ENCODE measurements at places on chromosomes 6 and 20.

DNA sequence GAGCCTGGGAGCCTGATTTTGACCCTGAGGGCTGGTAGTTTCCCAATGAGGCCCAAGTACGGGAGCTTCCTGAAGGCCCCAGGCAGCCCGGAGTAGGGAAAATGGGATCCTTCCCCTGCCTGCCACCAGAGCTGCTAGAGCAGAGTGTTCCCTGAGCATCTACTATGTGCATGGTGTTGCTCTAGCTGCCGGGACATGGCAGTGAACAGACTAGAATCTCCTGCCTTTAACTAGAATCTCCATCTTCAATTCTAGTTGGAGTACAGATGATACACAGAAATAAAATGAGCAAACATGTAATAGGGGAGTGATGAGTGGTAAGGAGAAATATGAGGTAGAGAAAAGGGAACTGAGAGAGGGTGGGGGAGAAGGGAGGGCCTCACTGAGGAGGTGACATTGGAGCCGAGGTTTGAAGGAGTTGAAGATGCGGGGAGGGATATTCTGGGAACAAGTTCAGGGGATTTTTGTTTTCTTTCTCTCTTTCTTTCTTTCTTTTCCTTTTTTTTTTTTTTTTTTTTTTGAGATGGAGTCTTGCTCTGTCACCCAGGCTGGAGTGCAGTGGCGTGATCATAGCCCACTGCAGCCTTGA lies 18.5 kb downstream of the VSTM2L start:
- DNase-seq, result no peak

GRCh38 chr6:140236732-140237131 lies 862.3 kb upstream of the CITED2 start:
- no peak for DNase-seq

DNA sequence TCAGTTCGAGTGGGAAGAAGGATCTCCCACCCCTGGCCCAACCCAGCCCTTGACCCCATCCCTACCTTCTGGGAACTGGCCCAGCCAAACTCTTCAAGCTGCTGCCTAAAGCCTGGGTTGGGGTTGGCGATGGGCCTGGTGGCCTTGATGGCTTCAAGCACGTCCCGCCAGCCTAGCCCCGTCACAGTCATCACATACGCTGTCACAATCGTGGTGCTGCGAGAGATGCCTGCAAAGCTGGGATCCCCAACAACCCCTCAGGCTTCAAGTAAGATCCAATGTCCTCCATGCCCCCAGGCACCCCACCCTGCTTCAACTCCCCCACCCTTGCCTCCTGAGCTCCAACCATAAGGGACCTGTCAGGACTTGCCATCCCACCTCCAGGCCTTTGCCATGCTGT lies 7.8 kb downstream of the DUSP15 start:
- no peak for DNase-seq

GRCh38 chr20:50565871-50566270 lies 55.7 kb downstream of the PTPN1 start:
- no peak for DNase-seq

GRCh38 chr6:55260181-55260580 lies 67.1 kb upstream of the GFRAL start:
- DNase-seq, result no peak

GRCh38 chr6:32886681-32887383 lies 32.8 kb downstream of the PSMB9 start:
- DNase-seq, result no peak

GRCh38 chr6:95581073-95581472 lies 3.7 kb downstream of the MANEA start:
- DNase-seq, result no peak

GRCh38 chr6:102204351-102204750 lies 810.8 kb downstream of the GRIK2 start:
- DNase-seq, result no peak

DNA sequence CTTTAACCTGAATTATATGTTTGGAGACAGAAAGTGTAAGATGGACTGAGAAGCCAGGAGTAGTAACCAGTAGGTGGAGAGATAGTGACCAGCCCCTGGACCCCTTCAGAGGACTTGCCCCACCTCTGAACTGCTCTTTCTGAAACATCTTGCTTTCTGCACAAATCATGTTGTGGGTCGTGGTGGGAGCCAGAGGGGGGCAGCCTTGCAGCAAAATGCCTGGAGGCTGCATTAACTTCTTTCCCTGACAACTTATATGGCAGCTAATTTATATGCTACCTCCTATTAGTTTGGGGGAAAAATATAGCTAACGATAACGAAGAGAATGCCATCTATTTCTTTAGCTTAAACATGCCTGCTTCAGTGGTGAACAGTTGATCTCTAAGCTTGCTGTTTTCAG lies 859.8 kb downstream of the MAFB start:
- no peak for DNase-seq

DNA sequence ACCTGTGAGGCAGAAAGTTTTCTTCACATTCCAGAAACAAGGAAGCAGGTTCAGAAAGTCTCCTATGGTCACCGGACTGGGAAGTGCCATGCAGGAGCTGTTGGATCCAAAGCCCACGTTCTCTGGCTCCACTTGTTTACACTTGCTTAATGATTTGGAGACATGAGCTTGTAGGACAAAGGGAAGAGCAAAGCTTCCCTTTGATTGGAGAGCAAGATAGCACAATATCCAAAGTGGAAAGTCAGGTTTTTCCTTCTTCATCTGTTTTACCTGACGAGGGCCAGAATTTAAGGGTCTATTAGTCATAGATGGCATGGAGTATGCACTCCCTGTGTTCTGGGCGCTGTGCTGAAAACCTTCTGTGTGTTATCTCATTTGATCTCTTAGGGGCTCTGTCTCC lies 81.2 kb downstream of the PDE7B start:
- no peak for DNase-seq

DNA sequence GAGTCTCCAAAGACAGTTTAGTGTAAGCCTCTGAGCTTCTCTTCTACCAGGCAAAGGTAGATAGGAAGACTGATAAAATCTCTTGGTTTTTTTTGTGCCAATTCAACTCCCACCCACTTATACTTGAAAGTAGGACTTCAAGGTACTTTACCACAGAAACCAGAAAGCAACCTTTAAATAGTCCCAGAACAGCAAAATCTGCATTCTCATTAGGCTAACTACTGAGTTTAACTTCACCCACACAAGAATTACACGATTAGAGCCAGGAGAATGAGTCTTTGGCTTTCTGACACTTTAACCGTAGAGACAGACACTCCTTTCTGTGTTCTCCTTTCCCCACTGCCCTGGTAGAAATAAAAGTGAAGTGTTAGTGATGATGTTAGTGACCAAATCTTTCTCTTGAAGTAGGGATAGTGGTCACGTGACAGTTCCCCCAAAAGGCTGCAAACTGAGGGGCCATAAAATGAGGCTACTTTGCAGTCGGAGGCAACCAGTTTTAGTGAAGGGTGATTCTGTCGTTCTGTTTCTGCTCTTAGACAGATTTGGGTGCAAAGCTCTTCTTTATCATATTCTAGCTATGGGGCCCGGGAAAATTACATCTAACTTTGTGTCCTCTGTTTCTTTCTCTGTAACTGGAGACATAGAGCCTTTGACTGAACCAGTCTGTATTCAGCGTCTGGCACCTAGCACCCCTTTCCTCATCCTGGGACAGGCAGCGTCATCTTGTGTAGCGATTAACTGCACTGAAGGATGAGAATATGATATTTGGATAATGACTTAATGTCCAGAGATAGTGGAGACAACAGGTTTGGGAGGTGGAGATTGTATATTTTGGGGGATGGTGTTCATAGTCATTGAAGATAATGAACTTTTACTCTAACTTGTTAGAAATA lies 206.4 kb upstream of the CITED2 start:
- no peak for DNase-seq

DNA sequence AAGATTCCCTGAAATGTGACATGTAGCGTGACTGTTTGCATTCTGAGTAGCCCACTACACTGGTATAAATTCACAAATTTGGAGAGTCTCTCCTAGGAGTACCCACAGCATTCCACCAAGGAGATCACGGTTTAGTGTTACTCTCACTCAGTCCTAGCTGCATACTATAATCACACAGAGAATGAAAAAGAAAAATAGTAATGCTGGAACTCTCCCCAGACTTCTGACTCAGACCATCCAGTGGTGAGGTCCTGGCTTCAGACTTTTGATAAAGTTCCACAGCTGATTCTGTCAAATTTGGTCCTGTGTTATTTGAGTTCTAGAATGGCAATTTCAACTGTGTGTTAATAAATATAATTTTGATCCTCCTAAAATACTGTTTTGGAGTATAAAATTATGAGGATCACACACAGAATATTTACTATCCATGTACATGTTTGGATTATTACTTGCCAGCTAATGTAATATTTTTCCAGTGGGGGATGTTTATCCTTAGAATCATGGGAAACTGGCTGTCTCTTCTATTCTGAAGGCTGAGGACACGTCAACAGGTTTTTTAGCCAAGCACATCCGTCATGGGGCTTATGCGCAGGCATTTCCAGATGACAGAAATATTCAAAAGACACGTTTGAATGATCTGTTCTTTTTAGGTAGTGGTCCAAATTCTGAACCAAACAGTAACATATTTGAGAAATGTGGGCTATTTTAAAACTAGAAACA lies 5.1 kb upstream of the KIAA0408 start:
- no peak for DNase-seq

DNA sequence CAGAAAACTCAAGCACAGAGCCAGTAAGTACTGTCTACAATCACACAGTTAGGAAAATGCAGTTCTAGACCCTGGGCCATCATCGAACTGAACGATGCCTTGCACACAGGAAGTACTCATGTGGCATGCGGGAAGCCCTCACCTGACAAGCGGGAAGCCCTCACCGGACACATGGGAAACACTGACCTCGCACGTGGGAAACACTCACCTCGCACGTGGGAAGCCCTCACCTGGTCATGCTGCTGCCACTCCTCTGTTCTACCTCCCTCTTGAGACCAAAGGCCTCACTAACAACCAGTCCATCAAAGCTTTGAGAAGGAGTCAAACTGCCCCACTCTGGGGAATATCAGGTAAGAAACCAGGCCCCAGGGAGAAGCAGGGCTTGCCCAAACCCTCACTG lies 105.6 kb upstream of the PTPRT start:
- no peak for DNase-seq

- DNase-seq, result no peak
Observed at GRCh38 chr6:131009790-131010189, 53.3 kb downstream of the EPB41L2 start.

DNA sequence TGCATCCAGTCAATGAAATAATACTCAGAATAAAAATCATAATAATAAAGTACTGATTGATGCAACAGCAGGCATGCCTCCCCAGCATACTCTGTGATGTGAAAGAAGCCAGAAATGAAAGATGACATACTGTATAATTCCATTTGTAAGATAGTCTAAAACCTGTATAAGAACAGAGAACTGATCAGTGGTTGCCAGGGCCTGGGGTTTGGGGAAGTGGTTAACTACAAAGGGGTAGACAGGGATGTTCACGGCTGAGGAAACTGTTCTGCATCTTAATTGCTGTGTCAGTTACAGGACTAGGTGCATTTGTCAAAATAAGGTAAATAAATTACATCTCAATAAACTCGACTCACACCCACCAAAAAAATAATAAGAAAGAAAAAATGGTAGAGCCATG lies 81.3 kb upstream of the BMP2 start:
- DNase-seq, result no peak

DNA sequence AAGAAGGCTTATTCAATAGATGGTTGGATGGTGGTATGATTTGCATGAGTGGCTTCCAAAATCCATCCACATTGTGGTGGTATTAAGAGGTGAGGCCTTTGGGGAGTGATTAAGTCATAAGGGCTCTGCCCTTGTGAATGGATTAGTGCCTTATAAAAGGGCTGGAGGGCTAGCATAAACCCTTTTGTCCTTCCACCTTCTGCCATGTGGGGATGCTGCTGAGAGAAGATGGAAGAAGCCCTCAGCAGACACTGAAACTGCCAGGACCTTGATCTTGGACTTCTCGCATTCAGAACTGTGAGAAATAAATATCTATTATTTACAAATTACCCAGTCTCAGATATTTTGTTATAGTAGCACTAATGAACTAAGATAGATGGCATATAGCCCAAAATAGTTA lies 27.8 kb upstream of the SRPK1 start:
- DNase-seq, result no peak

DNA sequence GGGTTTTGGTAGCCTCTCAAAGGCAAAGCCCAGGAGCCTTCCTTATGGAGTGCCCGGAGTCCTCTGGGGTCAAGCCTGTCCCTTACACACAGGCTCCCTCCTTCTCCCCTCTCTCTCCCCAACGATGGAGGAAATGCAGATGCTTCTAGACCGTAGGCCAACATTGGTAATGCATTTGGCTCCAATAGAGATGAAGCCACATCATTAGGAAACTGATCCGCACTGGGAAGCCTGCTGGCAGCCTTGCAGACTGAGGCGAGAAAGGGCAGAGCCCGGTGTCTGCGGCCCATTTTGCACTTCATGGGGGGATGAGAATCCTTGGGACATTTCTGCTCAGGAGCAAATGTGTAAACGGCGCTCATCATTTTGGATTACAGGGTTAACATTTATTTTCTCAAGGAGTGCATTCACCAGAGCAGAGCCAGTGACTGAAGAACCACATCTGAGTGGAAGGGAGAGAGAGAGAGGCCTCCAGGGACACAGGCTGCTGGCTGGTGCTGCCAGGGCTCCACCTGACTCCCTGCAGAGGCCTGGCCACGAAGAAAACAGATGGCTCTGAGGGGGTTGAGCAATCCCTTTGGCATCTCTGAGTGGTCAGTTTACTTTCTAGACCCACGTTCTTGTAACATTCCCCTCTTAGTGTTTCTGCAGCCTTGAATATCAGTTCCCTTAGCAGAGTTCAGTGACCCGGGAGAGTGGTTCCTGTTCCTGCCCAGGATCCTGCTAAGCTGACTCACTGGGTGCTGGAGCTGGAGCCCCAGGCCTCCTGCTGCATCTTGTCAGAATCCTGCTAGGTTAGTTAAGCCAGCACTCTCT lies 4.4 kb upstream of the CST3 start:
- no peak for DNase-seq
